ENCODE measurements at places on chromosomes 16 and 17.

- no peak for DNase-seq
Measured at GRCh38 chr16:1561266-1561665, 27.8 kb downstream of the TMEM204 start.

GRCh38 chr17:76048711-76049110 is 21.6 kb upstream of the EVPL start:
- no peak for DNase-seq

DNA sequence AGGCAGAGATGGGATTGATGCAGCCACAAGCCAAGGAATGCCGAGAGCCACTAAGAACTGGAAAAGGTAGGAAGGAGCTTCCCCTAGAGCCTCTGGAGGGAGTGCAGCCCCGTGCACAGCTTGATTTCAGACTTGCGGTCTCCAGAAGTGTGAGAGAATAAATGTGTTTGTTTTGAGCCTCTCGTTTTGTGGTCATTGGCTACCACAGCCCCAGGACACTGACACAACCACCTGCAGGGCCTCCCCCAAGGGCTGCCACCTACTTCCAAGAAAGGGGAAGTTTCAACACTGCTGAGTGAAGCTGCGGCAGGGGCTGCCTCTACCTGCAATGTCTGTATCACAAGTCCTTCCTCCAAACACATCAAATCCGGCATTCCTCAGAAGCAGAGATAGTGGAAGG is 346.9 kb downstream of the C16orf95 start:
- no peak for DNase-seq

GRCh38 chr16:55044201-55044975 is 113.7 kb downstream of the IRX5 start:
- DNase-seq, result no peak

DNA sequence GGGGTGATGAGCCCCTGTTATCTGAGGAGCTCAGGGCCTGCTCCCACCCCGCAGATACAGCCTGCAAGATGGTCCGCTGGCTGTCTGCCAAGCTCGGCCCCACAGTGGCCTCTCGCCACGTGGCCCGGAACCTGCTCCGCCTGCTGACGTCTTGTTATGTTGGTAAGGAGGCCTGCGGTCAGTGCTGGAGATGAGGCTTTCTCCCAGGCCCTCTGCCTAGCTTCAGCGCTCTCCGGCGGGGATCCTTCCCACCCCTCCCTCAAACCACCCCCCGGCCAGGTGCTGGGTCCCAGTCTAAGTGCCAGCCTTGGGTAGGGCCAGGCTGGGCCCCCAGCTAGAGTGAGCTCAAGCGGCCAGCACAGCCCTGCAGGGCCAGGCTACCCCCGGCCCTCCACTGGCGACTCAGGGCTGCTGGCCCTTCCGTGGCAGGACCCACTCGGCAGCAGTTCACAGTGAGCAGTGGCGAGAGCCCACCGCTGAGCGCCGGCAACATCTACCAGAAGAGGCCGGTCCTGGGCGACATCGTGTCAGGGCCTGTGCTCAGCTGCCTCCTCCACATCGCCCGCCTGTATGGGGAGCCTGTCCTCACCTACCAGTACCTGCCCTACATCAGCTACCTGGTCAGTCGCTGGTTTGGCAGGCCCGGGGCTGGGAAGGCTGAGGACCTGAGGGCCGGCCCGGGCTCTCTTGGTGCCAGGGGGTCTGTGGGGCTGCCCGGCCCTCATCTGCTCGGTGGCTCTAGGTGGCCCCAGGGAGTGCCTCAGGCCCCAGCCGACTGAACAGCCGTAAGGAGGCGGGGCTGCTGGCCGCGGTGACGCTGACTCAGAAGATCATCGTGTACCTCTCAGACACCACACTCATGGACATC is 6.1 kb downstream of the WDR81 start:
- no peak for DNase-seq

DNA sequence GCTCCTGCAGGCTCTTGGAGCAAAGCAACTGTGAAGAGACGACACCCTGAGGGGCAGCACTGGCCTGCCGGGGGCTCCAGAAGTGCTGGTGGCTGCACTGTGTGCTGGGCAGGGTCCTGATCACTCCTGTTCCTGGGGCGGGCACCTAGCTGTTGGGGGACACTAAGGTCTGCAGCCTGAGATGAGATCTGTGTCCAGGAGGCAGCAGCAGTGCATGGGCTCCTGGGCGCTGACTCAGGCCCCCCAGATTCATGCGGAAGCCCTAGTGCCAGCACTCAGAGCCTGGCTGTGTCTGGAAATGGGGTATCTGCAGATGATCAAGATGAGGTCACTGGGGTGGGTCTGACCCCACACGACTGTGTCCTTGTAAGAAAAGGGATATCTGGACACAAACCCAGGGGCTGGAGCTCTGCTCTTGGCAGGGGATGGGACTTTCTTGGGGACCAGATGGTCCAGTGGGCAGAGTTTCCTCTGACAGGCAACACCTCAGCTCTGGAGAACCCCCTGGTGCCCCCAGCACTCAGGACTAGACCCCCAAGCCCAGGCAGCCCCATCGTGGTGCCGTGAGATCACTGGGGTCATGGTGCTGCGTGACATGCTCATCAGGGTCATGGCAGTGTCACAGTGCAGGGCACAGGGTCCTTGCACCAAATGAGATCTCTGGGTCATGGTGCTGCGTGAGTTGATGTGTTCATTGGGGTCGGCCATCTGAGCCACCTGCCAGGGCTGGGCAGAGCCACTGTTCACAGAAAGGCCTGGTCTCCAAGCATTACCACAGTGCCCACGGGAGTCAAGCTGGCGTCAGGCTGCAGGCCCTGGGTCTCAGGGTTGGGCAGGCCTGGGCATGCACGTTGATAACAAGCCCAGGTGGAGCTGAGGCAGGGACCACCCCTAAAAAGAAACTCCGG is 9.5 kb downstream of the FAAP100 start:
- no peak for DNase-seq

GRCh38 chr16:67150047-67150832 is 558 bp downstream of the B3GNT9 start:
- no peak for DNase-seq

DNA sequence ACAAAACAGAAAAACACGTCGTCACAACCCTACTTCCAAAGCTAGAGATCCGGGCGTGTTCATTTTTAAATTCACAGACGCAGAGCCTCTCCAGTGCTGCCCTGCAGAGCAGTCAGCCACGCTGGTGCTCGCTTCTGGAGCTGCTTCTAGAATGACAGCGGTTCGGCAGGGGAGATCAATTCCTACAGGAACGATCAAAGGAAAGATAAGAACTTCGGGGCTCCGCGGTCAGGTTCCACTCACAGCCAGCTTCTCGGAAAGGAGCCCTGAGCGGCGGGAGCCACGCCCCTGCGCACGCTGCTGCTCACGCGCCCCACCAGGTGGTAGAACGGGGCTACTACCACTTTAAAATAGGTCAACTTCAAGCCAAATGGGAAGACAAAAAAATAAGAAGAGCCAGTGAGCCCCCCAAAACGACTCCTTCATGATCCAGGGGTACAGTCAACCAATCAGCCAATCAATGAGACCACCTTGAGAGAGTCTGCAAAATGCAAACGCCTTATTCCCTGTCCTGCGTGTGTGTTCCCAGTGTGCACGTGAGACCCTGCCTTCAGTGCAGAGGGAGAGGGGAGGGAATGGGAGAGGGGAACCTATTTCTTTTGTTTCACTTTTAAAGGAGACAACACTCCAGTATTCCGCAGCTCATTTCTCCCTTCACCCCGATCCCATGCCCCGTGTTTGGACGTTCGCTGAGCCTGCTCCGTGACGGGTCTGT is 209.7 kb downstream of the RBFOX3 start:
- DNase-seq, result no peak

GRCh38 chr16:15949210-15950160 is at the start of gene ABCC1:
ABCC1 (plus strand) TSS chr16:15949616; CDS start chr16:15949752, 136 bp downstream.
- DNase-seq, result no peak

DNA sequence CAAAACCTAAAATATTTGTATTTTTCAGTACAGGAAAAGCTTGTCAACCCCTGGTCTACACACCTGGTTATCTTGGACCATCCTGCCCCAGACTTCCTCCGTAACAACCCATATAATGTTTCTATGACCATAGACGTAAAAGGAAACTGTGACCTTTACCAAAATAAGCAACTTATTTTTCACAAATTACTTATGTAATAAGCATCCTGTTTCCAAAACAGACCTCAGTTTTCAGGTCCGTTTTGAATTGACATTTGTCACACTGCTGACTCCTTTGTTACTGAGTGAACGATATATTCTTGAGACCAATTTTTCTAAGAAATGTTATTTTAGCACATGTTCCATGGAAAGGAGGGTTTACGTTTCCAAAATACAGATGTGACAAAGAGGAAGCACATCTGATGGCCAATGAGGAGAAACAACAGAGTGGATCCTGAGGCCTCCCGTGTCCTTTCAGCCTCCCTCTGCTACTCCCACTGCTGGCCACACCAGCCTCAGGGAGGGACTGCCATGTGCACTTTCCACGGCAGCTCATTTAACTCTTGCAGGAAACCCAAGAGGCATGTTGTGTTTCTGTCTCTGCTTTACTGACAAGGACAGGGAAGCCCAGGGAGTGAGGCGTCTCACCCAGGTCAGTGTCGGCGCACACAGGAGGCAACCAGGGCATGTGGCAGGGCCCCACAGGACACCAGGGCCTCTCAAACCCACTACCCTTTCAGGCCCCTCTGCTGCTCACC is 20.1 kb upstream of the ALDH3A1 start:
- no peak for DNase-seq

Measured in esophagus squamous epithelium (tissue), 5 donors.